Activated CD4-positive, alpha-beta memory T cell treated with anti-CD3 and anti-CD28 coated beads for 36 hours (primary cell): ENCODE measurements at places on chromosomes 2 and 18. TPM values are rescaled to one million over a fixed set of nuclear protein-coding genes. Genes with fewer than 3 reads are reported as not detected.

TUBB8B gene
- total RNA-seq: not detected

DNA sequence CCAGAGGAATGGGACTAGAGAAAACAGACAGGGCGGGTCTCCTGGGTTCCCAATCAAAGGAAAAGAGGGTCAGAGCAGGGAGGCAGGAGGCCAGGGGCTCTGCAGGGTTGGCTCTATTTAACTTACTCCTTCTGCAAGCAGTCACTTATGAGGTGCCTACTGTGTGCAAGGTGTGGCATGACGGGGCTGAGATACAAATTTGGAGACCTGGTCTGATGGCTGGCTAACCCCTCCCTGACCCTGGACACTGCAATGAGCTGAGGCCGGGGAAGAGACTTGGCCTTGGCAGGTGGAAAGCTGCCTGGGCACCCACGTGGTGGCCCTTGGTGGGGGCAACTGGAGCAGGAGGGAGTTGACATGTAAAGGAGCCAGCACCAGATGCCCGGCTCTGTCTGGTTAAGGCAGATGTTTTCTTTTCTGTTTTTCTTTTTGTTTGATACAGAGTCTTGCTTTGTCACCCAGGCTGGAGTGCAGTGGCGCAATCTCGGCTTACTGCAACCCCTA lies 148.5 kb upstream of the GATA6 start:
- no peaks in the 10 kb centered on the region for H3K4me1 ChIP-seq
- no peaks in the 10 kb centered on the region for H3K36me3 ChIP-seq
- no peak for DNase-seq
- peaks cover 4% of the 10 kb centered on the region for H3K27me3 ChIP-seq

GRCh38 chr2:29509397-29509796 lies 394.2 kb downstream of the CLIP4 start:
- no peaks in the 10 kb centered on the region for H3K4me1 ChIP-seq
- no peak overlapping the region for H3K27ac ChIP-seq
- H3K36me3 ChIP-seq: no peaks in the 10 kb centered on the region

DNA sequence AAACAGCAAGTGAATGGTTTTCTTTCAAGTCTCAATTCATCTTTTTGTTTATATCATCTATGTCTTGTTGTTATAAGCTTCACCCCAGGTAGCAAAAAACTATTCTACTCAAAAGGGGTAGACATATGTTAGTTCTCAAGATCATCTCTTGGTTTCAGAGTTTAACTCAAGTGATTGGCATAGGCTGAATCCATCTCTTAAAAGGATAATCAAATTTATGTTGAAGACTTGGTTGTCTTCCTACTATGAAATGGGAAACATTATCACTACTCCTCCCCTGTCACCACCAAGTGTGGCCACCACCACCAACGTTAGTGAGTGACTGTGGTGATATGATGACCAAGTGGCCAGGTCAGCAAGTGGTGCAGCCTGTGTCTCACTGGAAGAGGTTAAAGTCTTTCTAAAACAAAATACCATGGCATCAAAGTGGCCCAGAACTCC lies 1.5 kb downstream of the IL1B start:
- DNase-seq: no peak
- peaks cover 8% of the 10 kb centered on the region for H3K27me3 ChIP-seq
- H3K4me3 ChIP-seq: no peak overlapping the region
- H3K4me1 ChIP-seq: peaks cover 2% of the 10 kb centered on the region
